ENCODE measurements at places on chromosomes 3 and 15. TPM values are rescaled to one million over a fixed set of nuclear protein-coding genes. Genes with fewer than 3 reads are reported as not detected.

CDCP1 gene
- total RNA-seq: 1.3 TPM

DNA sequence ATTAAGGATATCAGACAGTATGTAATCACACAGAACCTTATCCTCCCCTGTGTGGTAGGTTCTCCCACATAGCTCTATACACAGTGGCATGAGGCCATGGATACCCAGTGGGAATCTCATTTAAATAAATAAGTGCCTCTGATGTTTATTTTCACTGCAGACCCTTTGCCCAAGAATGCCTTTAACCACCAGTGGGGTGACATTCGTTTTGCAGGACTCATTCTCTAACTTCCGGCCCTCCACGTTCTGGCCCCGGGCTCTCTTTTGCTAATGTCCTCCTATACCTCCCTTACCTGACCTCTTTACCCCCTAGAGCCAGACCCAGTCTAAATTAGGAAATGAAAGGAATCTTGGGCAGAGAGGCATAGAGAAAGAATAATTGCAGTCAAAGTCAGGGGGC, 8.3 kb downstream of the CCDC80 start:
- DNase-seq: no peak

- no peak for DNase-seq
These were observed 30.2 kb upstream of the PYGO1 start for GRCh38 chr15:55618387-55618786.

GRCh38 chr15:58452775-58453174, 21.0 kb downstream of the LIPC start:
- DNase-seq: no peak

- no peak for DNase-seq
These were observed 491.8 kb downstream of the MECOM start for GRCh38 chr3:169171739-169172138.

- DNase-seq: no peak
These were observed 26.9 kb downstream of the BMF start for GRCh38 chr15:40081691-40082194.

GRCh38 chr3:112013058-112013783, 14.5 kb downstream of the TAGLN3 start:
- peak; percentile 56 for DNase-seq

LINGO1 gene
- 16.5 TPM for total RNA-seq

CD200R1 gene
- 1.8 TPM for total RNA-seq

DNA sequence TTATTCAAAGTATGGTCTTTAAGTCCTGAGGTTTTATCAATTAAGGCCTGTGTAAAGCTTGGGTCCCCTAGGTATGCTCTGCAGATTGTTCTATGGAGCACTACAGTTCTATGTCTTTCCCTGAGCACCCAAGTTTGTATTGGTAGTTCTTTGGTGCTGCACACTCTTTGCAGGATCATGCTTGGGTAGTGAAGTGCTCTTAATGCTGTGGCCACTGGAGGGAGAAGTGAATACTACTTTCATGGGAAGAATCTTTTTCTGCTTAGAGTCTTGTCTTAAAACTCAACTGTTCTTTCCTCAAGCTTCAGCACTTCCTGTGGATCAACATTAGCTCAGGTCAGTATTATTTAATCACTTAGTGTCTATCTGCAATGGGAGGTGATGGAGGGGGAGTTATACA, 93.6 kb upstream of the CFAP20DC start:
- DNase-seq: no peak

CLEC3B gene
- total RNA-seq: 1.2 TPM

- peak; percentile 34 for DNase-seq
These were observed 32.0 kb downstream of the ANKDD1A start for GRCh38 chr15:64943512-64944225.

PRR23C gene
- not detected for total RNA-seq

- DNase-seq: no peak
These were observed 6.9 kb downstream of the NCKIPSD start for GRCh38 chr3:48678566-48679380.

UQCC5 gene
- 13.0 TPM for total RNA-seq

GRCh38 chr15:76994001-76994400, 925 bp upstream of the PSTPIP1 start:
- DNase-seq: no peak

DNA sequence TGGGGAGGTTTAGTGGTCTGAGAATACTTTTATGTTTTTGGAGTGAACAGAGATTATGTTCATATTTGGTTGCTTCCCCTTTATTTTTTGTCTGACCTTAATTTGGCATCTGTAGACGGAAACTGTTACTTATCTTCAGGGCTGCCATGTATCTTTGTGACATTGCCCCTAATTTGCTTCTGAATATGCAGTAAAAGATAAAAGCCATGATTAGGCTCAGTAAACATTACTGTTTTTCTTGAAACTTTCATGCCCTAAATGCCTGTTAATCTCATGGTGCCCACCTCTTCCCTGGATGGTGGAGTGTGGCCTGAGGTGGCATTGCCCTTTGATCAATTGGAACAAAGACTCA, 106.7 kb downstream of the C3orf70 start:
- no peak for DNase-seq

ITIH4 gene
- 12.0 TPM for total RNA-seq

DNA sequence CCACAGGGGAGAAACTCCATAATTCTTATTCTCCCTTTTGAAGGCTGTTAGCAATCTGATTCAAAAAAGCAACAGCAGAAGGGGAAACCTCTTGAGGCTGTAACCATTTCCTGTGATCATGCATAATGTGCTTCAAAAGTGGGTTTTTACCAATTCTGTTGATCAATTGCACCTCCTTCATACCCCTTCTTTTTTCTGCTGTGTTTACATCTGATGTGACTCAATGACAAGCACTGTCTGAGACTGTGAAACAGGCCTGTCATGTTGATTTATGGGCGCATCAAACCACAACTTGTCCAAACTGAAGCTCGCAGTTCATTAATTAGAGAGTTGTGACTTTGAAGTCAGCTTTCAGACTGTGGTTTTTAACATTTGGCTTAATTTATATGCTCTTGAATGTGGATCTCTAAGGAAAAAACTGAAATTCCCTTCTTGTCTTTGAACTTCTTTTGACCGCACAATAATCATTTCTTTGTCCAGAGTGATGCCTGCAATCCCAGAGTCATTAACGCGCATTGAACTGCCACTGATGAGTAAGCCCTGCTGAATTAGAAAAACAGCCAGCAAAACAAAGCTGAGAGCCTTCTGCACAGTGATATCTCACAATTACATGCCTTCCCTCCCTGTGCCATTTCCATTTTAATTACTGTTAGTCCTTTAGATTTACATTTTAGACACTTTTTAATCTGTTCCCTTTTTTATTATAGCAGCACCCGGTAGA, 532.8 kb downstream of the FOXP1 start:
- DNase-seq: no peak

RTP1 gene
- total RNA-seq: not detected
